Spinal cord (tissue), 10 donors: ENCODE measurements at places on chromosomes 5 and 9. TPM values are rescaled to one million over a fixed set of nuclear protein-coding genes. Genes with fewer than 3 reads are reported as not detected.

CAST gene
- 67.5 TPM for total RNA-seq

SLC34A3 gene
- total RNA-seq: 0.06 TPM

IFNK gene
- total RNA-seq: not detected

PPP2CA gene
- 134 TPM for total RNA-seq

PCDHGA12 gene
- total RNA-seq: 8.5 TPM

SMC2 gene
- total RNA-seq: 20.8 TPM

TAF11L5 gene
- not detected for total RNA-seq

ASS1 gene
- 61.1 TPM for total RNA-seq

TEX48 gene
- total RNA-seq: not detected

HEMGN gene
- 13.4 TPM for total RNA-seq

GMCL2 gene
- total RNA-seq: not detected

BARHL1 gene
- total RNA-seq: not detected

- no peaks in the 10 kb centered on the region for H3K27me3 ChIP-seq
- H3K36me3 ChIP-seq: no peaks in the 10 kb centered on the region
- no peak overlapping the region for H3K4me3 ChIP-seq
- H3K4me1 ChIP-seq: no peaks in the 10 kb centered on the region
Measured at GRCh38 chr5:109911731-109912130, 222.0 kb downstream of the MAN2A1 start.

- no peak for DNase-seq
- no peak overlapping the region for H3K4me3 ChIP-seq
- H3K27ac ChIP-seq: no peak overlapping the region
- peaks cover 8% of the 10 kb centered on the region for H3K36me3 ChIP-seq
- H3K27me3 ChIP-seq: peaks cover 21% of the 10 kb centered on the region
Measured at GRCh38 chr9:89601856-89602562, 2.8 kb upstream of the GADD45G start.

DNA sequence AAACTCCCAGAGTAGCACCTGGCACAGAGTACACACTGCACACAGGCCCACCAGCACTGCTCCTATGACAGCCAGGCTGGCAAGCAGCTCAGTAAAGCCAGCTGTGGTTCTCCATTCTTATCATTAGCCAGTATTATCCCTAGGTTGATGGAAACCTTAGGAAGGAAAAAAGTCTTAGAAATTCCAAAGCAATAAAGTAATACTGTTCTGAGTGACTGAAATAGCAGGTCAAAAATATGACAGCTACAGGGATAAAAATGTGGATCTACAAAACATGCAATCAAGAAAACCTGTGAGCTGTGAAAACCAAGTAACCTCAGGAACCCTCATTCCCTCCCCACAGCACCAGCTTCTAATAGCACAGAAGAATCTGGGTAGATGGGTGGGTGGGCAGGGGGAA lies 403.5 kb downstream of the SPOCK1 start:
- no peaks in the 10 kb centered on the region for H3K27me3 ChIP-seq
- no peaks in the 10 kb centered on the region for H3K36me3 ChIP-seq
- H3K27ac ChIP-seq: no peak overlapping the region
- H3K4me1 ChIP-seq: peaks cover 3% of the 10 kb centered on the region
- DNase-seq: no peak
- no peak overlapping the region for H3K4me3 ChIP-seq

- no peak for DNase-seq
- no peaks in the 10 kb centered on the region for H3K27me3 ChIP-seq
- no peak overlapping the region for H3K4me3 ChIP-seq
- peaks cover 4% of the 10 kb centered on the region for H3K4me1 ChIP-seq
- H3K36me3 ChIP-seq: no peaks in the 10 kb centered on the region
Measured at GRCh38 chr5:171595801-171596231, 176.4 kb downstream of the FGF18 start.

DNA sequence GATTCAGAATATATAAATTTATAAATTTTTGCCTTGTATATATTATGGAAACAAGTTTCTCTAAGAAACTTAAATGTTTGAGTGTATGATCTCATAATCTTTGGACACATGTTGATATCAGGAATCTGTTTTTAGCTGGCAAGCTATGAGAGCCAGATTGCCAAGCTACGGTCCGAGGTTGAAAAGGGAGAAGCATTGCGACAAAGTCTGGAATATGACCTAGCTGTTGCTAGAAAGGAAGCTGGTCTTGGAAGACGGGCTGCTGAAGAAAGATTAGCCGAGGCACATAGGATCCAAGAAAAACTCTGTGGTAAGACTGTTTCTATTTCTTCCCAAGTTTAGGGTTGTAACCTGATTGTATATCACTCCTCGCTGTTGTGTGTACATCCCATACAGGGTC lies 25.9 kb downstream of the CCDC171 start:
- no peaks in the 10 kb centered on the region for H3K4me1 ChIP-seq
- H3K36me3 ChIP-seq: no peaks in the 10 kb centered on the region
- H3K27ac ChIP-seq: no peak overlapping the region
- no peak overlapping the region for H3K4me3 ChIP-seq
- H3K27me3 ChIP-seq: no peaks in the 10 kb centered on the region
- DNase-seq: no peak

- peak; percentile 82 for DNase-seq
- H3K4me3 ChIP-seq: peak within 1 kb of the TSS; percentile 49
- H3K27me3 ChIP-seq: peaks cover 40% of the 10 kb centered on the region
- peaks cover 20% of the 10 kb centered on the region for H3K36me3 ChIP-seq
- H3K27ac ChIP-seq: peak within 1 kb of the TSS; percentile 40
Measured at GRCh38 chr9:127930231-127931091, at the start of gene PIP5KL1. PIP5KL1 (minus strand) TSS chr9:127930777; CDS start chr9:127930752, 25 bp downstream.

GRCh38 chr9:136546697-136547501 lies 1.1 kb upstream of the NOTCH1 start:
- H3K36me3 ChIP-seq: peaks cover 21% of the 10 kb centered on the region
- H3K27ac ChIP-seq: peak overlapping the region; percentile 89
- DNase-seq: peak; percentile 83

DNA sequence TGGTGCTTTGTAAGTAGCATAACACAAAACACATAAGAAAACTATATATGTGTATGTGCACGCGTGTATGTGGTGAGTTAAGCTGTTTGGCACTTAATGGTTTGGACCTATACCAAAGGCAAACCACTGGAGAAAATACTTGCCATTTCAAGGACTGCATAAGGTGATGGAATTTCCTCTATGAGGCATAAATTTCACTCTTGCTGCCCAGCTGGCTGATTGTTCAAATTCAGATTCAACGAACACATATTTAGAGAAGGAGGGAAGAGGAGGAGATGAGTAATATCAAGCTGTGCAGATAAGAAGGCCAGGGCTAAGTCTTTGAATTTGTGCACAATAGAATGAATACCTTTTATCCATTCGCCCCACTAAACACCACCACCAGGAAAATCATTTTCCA lies 470.6 kb upstream of the MPDZ start:
- no peaks in the 10 kb centered on the region for H3K36me3 ChIP-seq
- H3K27me3 ChIP-seq: no peaks in the 10 kb centered on the region
- DNase-seq: no peak
- no peak overlapping the region for H3K27ac ChIP-seq
- no peaks in the 10 kb centered on the region for H3K4me1 ChIP-seq
- no peak overlapping the region for H3K4me3 ChIP-seq

GRCh38 chr5:4772591-4772990 lies 367.5 kb upstream of the ADAMTS16 start:
- no peaks in the 10 kb centered on the region for H3K36me3 ChIP-seq
- no peaks in the 10 kb centered on the region for H3K4me1 ChIP-seq
- no peaks in the 10 kb centered on the region for H3K27me3 ChIP-seq
- H3K27ac ChIP-seq: peak overlapping the region; percentile 38
- no peak overlapping the region for H3K4me3 ChIP-seq

- peaks cover 17% of the 10 kb centered on the region for H3K4me1 ChIP-seq
- no peak overlapping the region for H3K27ac ChIP-seq
- peaks cover 37% of the 10 kb centered on the region for H3K27me3 ChIP-seq
- DNase-seq: peak; percentile 30
- no peaks in the 10 kb centered on the region for H3K36me3 ChIP-seq
- H3K4me3 ChIP-seq: peak overlapping the region; percentile 69
Measured at GRCh38 chr5:69492923-69493395, 369 bp downstream of the OCLN start.

GRCh38 chr9:70641031-70641430 lies 226.6 kb upstream of the KLF9 start:
- no peak overlapping the region for H3K27ac ChIP-seq
- peaks cover 11% of the 10 kb centered on the region for H3K4me1 ChIP-seq
- H3K4me3 ChIP-seq: no peak overlapping the region
- DNase-seq: no peak

DNA sequence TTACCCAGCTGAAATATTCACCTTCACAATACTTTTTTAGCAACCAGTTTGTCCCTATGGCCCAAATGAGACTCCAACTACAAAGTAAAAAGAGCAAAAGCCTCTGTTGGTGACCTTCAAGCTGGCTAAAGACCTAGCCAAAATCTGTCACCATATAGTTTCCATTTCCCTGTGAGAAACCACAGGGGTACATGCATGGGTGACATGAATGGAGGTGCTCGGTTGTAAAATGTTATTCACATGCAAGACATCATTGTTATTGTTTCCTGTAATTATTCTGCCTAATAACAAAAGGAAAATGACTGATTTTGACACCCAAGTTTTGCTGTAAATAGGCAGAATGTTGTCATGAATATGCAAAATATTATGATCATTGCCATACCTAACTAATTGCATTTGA lies 285.3 kb downstream of the ZNF608 start:
- peaks cover 3% of the 10 kb centered on the region for H3K4me1 ChIP-seq
- H3K27me3 ChIP-seq: no peaks in the 10 kb centered on the region
- H3K4me3 ChIP-seq: no peak overlapping the region
- no peak for DNase-seq

DNA sequence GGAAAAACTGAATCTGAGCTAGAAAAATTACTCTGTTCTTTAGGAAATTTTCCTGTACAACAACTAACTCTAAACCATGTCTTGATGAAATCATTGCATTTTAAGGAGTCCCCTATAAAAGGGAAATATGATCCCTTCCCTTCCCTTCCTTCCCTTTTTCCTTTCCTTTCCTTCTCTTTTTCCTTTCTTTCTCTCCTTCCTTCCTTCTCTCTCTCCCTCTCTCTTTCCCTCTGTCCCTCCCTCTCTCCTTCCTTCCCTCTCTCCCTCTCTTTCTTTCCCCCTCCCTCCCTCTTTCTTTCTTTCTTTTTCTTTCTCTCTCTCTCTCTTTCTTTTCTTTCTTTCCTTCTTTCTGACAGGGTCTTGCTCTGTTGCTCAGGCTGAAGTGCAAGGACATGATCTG lies 42.2 kb upstream of the MYO10 start:
- H3K27ac ChIP-seq: no peak overlapping the region
- DNase-seq: no peak
- no peaks in the 10 kb centered on the region for H3K36me3 ChIP-seq

DNA sequence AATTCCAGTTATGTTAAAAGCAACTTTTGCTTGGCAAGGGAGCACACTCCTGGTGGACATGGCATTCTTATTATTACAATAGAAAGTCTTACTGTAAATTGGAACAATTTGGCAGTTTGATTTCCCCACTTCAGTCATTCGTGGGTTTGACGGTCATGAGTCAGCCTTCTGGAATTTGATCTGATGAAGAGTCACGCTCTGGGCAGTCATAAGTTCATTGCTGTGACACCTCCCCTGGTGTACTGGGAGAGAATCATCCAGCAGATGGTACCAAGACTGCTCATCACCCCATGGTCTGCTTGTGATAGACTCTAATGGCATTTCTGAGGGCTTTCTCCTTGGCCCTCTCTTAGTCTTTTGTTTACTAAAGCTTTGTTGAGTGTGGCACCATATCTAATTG lies 53.8 kb downstream of the GLRA1 start:
- H3K4me3 ChIP-seq: no peak overlapping the region
- H3K27ac ChIP-seq: no peak overlapping the region
- no peaks in the 10 kb centered on the region for H3K4me1 ChIP-seq
- H3K36me3 ChIP-seq: no peaks in the 10 kb centered on the region
- H3K27me3 ChIP-seq: no peaks in the 10 kb centered on the region

GRCh38 chr9:123040801-123041200 lies 7.3 kb downstream of the GPR21 start:
- no peaks in the 10 kb centered on the region for H3K36me3 ChIP-seq
- no peaks in the 10 kb centered on the region for H3K4me1 ChIP-seq
- DNase-seq: no peak
- no peaks in the 10 kb centered on the region for H3K27me3 ChIP-seq

DNA sequence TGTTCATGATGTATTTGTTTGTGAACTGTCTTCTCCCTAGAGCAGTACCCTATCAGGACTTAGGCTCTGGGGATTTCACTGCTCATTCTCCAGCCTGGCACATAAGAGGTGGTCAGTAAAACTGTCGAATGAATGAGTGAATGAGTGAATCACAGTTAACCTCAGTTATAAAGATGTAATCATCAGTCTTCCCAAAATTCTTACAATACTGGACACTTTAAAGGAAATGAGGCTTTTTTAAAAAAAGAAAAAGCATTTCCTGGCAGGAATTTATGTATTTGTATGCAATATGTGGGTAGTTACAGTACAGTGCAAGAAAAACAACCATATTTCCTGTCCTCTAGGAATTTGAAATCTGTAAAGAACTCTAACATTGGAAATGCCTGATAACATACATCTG lies 59.6 kb downstream of the RAI14 start:
- H3K4me3 ChIP-seq: no peak overlapping the region
- H3K36me3 ChIP-seq: no peaks in the 10 kb centered on the region
- no peak overlapping the region for H3K27ac ChIP-seq
- H3K4me1 ChIP-seq: peaks cover 3% of the 10 kb centered on the region

- peaks cover 3% of the 10 kb centered on the region for H3K36me3 ChIP-seq
- peak; percentile 98 for DNase-seq
- H3K27me3 ChIP-seq: peaks cover 10% of the 10 kb centered on the region
- peak overlapping the region; percentile 65 for H3K4me3 ChIP-seq
- peak overlapping the region; percentile 99 for H3K27ac ChIP-seq
Measured at GRCh38 chr5:88660947-88661805, 221.8 kb downstream of the MEF2C start.
